ENCODE measurements at places on chromosomes 7 and 10.

DNA sequence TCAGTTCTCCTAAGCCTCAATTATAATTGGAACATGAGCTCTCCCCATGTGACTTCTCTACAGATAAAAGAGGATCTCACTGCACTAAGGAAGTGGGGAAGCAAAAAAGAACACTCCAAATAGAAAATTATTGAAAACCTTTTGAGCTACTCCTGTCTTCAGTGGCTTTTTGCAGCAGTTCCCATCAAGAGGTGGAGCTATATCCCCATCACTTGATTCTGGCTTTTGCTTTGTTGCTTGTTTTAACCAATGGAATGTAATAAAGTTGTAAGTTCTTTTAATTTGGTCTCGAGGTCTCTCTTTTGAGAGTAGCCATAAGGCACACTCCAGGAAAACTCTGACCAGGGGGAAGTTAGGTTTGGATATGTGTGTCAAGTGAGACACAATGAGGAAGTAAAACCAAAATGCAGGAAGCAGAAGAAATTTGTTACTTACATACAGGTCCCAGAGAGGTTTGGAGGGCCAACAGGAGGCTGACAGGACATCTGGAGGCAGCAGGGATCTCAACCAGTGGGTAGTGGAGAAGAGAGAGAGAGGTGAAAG is 569.4 kb downstream of the HTR7 start:
- peak; percentile 57 for DNase-seq

- DNase-seq: no peak
These were observed 58.0 kb downstream of the NUDCD3 start for GRCh38 chr7:44432381-44432977.

DNA sequence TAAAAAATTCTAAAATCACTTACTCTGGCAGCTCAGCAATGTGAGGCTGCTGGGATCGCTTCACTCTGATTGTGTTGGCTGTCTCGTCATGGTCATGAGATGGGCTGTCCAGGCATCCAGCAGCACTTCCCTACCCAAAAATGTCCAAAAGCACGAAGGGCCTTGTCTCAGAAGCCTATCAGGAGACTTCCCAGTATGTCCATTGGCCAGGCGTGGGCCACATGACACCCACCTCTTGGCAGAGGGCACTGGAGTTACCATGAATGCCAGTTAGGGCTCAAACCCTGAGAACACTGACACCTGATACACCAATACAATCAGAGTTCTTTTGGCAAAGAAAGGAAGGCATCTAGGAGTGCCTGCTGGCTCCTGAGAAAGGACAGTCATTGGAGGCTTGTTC is 27.0 kb upstream of the GLI3 start:
- no peak for DNase-seq

GRCh38 chr10:636016-636730 is 53.3 kb downstream of the DIP2C start:
- no peak for DNase-seq

DNA sequence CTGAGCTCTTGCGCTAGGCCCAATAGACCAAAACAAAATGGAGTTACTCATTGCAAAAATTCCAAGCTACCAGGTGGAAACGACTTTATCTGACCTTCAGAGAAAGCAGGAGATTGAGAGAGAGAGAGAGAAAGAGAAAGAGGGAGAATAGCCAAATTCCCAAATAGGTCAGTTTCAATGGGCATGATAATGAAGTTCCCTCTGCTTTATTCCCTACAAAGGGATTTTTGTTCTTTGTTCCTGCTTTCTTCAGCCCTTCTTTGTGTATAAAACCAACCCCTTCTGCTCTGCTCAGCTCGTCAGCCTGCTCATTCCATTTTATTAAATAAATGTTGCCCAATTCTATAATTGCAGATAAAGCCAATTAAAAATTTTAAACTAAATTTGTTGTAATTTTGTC is 45.0 kb upstream of the GPR37 start:
- DNase-seq: no peak

GRCh38 chr7:8433477-8434289 is at the start of gene NXPH1:
Gene NXPH1 (plus strand): TSS chr7:8433609.
- peak; percentile 19 for DNase-seq

- DNase-seq: peak; percentile 79
These were observed 472.0 kb downstream of the KCNMA1 start for GRCh38 chr10:77165445-77166208.

GRCh38 chr7:134113655-134114054 is 13.5 kb upstream of the LRGUK start:
- DNase-seq: no peak

DNA sequence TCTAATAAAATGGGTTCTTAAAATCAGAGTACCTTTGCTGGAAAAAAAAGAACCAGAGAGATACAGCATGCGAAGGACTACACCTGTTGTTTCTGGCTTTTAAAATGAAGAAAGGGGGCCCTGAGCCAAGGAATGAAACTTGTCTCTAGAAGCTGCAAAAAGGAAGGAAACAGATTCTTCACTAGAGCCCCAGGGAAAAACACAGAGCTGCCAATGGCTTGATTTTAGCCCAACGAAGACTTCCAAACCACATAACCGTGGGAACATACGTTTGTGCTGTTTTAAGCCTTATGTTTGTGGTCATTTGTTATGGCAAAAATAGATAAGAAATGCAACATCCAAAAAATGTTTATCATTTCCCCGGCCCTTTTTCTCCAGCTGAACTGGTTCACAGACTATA is 780.0 kb downstream of the SORCS1 start:
- DNase-seq: no peak

DNA sequence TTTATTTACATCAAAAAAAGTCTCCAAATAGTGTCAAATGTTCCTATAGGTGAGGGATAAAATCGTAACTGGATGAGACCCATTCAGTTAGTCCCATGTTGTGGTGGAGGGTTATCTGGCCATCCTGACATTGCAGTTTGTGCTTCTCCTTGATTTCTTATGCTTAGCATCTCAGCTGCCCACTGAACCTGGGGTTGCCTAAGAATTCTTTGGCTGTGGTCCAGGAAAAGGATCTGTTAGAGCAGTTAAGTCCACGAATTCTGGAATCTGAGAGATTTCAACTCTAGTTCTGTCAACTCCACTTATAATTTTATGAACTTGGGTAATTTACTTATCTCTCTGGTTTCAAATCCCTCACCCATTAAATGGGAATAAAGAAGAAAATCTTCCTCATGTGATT is 1673.4 kb downstream of the REEP3 start:
- no peak for DNase-seq

DNA sequence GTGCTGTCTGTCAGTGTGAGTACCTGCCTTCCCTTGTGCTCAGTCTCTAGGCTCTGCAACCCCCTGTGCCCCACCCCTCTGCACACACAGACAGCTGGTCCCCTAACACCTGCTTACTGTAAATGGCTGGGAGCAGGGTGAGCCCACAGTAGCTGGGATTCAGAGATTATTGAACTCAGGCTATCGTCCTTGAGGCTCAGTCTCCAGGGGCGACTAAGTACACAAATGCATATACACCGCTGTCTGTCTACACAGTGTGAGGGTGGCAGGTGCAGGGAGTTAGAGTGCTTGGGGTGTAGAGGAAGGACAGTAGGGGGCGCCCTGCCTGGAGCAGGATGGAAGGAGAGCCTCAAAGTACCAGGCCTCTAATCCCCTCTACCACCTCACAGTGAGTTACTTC is 12.9 kb downstream of the UPP1 start:
- peak; percentile 42 for DNase-seq

GRCh38 chr7:32219416-32219815 is 149.2 kb upstream of the PDE1C start:
- DNase-seq: no peak

- no peak for DNase-seq
These were observed 251.0 kb upstream of the TAC1 start for GRCh38 chr7:97480772-97481390.

DNA sequence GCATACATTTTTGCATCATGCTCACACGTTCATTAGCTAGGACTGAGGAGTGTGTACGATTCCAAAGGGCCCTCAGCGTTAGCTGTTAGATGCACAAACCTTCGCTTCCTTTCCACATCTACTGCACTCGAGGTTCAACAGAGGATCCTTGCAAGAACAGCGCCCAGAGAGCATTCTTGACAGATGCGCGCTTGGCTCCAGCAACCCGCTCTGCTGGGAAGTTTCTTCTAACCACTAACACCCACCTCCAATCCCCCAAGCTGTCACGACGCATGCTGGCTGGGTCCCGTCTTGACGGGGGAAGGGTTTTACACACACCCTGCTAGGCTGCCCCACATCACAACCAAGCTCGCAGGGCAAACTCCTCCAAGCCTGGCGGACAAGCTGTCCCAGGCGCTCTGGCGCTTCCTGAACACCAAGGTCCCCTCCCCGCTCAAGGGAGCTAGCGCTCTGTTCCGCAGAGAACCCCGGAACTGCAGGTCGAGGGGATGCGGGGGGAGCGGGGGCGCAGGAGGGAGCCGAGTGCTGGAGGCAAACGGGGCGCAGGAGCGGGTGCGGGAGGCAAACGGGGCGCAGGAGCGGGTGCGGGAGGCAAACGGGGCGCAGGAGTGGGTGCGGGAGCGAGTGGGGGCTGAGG is 653 bp upstream of the ADRB1 start:
- peak; percentile 60 for DNase-seq

DNA sequence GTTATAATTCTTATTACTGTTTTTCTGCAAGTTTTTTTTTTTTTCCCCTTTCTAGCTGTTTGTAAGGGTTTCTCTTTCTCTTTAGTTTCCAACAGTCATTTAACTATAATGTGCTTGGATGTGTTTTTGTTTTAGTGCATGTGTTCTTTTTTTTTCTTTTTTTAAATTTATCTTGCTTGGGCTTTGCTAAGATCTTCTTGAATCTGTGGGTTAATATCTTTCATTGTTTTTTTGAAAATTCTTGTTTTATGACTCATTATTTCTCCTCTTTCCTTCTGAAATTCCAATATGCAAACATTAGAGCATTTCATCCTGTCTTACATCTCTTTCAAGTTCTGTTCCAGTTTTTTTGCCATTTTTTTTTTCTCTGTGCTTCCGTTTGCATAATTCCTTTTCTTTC is 5.7 kb upstream of the HK1 start:
- DNase-seq: peak; percentile 42

- no peak for DNase-seq
These were observed 143.5 kb downstream of the ELFN1 start for GRCh38 chr7:1813394-1814088.

GRCh38 chr7:65809259-65809981 is 63.5 kb upstream of the VKORC1L1 start:
- DNase-seq: no peak

DNA sequence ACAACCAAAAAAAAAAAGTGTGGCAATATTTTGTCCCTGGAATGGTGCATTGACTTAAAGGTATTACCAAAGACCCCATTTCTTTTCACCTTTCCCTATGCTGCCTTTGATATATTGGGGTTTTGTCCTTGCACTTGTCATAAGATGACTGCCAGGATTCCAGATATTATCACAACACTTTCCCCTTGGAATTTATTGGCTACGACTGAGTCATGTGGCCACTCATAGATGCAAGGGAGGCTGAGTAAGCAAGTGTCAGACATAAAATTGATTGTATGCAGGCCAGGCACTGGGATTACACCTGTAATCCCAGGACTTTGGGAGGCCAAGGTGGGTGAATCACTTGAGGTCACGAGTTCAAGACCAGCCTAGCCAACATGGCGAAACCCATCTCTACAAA is 83.6 kb downstream of the PPP1R3C start:
- DNase-seq: no peak

DNA sequence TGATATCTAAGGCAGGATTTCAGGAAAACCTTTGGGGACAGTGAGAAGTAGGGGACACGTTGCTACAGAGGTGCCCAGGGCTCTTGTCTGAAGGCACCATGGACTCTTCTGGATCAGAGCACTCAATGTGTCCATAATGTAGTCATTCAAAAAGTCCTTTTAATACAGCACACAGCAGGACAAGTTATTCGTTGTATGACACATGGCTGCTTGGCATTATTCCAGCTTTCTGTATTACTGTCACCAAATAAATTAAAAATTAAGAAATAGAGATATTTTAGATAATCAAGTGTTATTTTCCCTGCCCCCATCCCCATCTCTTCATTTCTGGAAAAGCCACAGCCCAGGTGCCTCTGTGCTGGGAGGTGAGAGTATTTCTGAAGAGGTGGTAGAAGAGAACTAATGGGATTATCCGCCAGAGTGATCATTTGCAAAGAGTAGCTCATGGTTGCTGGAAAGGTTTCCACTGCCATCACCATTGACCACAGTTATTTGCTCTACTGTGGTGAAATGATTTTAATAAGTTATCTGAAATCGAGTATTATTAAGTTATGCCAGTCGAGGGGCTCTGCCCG is 83.0 kb downstream of the CXCL12 start:
- DNase-seq: no peak

DNA sequence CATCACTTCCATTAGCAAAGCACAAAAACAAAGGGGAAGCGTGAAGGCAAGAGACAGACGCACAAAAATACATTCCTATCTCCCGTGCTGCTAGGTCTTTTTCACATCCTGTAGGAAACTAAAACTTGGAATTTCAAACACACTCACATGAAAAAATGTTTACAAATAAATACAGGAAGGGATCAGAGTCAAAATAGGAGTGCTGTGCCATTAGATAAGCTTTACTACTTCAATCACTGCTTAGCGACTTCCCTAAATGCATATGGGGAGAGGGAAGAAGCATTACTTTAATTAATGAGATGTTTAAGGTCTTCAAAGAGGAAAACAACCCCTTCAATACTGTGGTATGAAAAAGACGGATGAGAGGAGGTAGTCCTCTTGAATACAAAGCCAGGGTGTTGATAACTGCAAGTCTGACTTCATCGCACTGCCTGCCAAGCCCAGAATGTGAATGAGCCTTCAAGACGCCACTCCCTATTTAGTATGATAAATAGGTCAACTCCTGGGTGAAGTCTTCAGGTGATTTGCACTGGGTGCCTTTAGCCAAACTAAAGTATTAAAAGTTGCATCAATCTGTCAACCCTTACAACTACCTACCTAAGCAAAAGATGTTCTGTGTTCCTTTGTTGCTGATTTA is 13.9 kb downstream of the PARD3 start:
- peak; percentile 30 for DNase-seq

DNA sequence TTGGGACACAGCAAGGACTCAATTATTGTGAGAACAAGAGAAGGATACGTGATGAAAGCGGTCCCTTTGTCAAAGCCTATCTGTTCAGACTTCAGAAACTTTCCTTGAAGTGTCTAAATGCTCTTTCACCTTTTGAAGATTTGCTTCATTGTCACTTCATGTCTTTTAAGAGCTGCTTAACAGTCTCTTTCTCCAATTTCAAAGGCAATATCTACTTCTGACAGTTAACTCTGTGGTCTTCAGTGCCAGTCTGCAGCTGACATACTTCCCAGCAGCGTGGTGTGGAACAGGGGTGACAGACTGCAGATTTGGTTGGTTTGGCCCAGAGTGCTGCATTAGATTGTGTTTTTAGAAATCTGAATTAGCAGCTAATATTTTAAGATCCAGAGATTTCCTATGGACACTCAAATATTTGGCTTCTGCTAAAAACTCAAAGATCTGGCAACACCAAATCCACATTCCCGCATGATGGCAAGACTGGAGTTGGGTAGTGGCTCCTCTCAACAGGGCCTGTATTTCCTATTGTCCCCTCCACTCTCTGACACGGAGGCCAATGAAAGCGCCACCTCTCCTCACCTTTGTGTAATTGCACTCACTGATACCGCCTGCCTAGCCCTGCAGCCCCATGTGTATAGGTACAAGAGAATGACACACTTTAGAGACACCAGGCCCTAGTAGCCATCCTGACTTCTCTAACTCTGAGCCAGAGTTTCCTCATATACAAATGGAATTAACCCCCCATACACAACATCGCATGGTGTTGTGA is 11.5 kb downstream of the SCRN1 start:
- DNase-seq: no peak

Measured in dermis blood vessel endothelial cell (primary cell).